ENCODE measurements at places on chromosomes 2 and 18.
A peak's percentile ranks its signal among the peaks of the same experiment; 100 is the strongest.

- DNase-seq, result no peak
These were observed 248.8 kb downstream of the NRXN1 start for GRCh38 chr2:50783111-50783510.

- no peak for DNase-seq
These were observed 76.4 kb downstream of the KANSL1L start for GRCh38 chr2:210094787-210095186.

GRCh38 chr18:50926521-50926920 is 41.3 kb upstream of the ELAC1 start:
- no peak for DNase-seq

GRCh38 chr2:16221461-16222010 is 281.2 kb downstream of the MYCN start:
- DNase-seq, result no peak

DNA sequence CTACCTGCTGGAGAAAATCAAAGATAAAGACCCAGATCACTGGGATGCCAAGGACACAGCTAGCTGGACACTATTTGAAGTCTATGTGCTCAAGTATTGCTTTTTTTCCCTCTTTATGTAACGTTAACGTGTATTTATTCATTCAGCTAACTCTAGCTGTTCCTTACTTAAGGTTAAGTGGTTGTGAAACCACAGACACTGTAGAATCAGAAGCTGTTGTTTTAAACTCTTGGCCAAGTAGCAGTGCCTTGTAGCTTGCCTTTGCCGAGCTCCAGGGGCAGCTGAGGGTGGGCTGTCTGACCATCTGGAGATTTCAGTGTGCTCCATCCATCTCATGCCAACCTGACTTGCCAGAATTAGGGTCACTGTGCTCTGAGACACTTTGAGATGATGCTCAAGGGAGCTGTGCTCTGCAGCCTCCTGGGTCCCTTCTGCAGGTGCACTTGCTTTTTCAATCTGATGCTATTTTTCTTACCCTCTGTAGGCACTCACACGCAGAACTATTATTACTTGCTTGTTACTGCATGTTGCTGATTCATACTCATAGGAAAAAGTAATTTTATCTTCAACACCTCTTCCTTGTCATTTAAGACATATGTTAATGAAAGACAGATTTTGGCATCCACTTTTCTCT is 116.2 kb downstream of the METTL8 start:
- peak; percentile 9 for DNase-seq

DNA sequence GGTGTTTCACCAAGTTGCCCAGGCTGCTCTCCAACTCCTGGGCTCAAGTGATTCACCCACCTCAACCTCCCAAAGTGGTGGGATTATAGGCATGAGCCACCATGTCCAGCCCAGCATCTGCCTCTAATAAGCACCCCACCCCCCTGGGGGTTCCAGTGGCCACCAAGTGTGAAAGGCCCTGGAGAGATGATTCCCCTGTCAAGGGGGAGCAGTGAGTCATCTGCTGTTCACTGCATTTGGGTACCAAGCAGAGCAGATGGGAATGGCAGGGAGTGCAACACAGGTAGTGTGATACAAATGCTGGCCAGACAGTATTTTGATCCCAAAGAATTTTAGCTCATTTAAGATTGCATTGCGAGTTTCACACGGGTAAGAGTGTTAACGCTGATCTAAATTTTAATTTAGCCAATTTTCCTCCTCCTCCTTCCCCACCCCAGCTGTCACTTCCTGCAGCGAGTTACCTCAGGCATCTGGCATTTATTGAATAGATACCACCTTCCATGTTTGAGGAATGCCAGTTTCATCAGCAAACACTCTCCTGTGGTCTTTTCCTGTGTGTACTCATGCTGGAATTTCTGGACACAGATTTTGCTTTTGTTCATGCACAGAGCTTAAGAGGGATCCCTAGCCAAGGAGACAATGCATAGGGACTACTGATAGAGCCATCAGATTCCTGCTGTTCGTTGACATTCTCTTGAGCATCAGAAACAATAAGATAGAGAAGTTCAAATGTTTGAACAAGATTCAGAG is 32.4 kb upstream of the NCK2 start:
- DNase-seq, result no peak

DNA sequence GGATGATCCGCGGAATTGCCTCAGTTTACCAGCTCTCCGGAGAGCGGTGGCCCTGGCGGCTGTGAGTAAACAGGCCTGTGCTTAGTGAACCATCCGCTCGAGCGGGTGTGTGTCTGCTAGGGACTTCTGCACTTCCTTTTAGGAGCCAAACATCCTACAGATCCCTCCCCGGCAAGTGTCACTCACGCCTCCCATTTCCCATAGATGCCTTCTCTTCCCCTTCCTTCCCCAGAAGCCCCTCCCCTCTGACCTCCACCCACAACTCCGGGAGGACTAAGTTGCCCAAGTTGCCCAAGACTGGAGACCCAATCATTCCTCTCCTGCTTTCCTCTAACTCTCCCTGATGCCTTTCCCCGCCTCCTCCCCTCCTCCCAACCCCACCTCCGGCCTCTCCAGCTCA is 2.9 kb downstream of the C1QL2 start:
- DNase-seq, result no peak

DNA sequence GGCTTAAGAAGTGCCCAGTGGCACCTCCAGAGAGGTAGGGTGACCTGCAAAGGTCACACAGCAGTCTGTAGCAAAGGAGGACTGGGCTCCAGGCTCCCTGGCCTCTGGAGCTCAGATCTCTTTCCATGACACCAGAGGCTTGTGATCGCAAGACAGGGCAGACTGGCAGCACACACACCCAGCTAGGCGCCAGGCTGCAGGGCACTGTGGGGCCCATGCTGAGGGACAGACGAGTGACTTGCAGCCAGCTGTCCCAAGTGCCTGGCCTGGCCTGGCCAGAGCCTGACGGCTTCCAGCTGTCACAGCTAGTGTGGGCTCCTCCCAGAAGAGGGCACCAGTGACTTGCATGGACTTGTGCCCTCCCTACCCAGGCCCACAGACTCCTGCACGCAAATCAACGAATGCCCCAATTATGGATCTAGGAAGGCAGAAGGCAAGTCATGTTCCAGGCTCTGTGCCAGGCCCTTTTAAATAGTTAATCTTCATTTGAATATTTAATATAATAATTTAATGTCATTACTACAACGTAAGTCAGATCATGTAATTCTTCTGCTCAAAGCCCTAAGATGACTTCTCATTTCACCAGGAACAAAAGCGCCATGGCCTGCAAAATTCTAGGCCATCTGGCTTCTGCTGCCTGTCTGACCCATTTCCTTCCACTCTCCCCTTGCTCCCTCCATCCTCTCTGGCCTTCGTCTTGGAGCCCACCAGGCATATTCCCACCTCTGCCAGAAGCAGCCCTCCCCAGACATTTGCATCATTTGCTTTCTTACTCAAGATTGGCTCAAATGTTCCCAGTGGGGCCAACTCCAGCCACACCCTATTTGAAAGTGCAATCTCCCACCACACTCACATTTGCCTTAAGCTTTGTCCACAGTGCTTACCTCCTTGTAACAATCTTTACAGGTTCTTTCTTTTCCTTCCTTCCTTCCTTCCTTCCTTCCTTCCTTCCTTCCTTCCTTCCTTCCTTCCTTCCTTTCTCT is 3.7 kb upstream of the SPEG start:
- DNase-seq, result no peak

DNA sequence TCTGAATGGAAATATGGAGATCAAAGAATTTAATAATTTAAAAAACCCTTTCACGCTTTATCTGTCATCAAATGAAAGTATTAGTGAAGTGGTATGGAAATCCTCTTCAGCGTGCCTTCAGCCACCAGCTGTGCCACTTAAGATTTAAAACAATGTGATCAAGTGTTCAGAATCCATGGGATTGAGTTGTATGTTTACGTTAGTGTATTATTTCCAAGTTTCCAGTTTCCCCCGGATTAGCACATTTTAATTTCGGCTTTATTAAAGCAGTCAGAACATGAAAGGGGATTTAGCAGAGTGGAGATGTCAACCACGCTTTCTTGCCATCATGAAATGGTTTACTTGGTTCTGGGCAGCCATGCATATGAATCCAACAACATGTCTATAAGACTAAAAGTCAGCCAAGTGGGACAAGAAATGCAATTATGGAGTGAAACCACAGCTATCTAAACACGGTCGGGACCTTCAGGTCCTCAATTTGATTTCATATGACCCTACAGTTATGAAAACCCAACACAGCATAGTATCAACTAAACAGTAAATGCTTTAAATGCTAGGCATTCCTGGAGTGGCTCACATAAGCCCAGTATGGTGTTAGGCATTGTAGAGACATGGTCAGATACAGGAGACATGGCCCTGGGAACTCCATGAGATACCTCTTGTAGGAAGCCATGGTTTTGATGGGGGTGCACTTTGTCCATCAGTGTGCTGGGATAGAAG is 224.9 kb upstream of the EPAS1 start:
- DNase-seq, result no peak

GRCh38 chr2:229818230-229818629 is 103.6 kb downstream of the TRIP12 start:
- no peak for DNase-seq

- no peak for DNase-seq
These were observed 136.3 kb downstream of the TMEM17 start for GRCh38 chr2:62369541-62370202.

- DNase-seq, result no peak
These were observed 1.1 kb upstream of the SALL3 start for GRCh38 chr18:78978349-78979055.

DNA sequence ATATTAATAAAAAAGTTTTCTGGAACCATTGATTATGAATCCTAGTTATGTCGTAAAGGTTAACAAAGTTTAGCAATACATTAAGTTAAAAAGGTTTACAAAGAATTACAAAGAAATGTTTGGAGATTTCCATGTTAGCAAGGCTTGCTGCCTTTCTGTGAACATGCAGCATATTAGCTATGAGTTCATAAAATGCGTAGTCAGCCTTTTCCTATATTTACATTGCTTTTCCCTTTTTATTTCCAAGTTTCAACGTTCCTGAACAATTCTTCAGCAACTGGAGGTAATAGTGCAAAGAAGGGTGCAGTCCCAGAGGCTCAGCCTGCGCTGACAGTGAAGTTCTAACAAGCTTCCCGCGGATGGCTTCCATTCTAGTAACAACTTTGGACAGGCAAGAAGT is 51.6 kb downstream of the WDSUB1 start:
- no peak for DNase-seq

DNA sequence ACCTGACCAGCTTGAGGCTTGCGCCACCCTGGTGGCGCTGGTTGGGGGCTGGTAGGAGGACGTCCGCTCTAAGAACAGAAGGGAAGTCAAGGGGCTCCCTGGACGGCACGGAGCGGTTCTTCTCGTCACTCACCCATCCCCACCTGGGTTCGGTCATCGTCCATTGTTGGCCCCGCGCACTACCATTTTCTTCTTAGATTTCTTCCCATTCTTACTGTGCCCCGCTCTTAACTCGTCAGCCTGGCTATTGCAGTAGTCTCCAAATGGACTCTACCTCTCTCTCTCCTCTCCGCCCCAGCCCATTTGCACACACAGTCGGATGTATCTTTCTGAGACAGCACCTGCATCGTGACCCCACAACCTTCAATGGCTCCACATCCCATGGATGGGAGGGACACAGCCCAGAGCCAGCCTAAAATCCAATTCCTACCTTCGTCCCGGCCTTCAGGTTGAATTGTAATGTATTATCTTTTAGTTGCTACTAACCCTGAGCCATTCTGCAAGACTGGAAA is 814 bp upstream of the RAB1A start:
- DNase-seq, result no peak

GRCh38 chr2:239322416-239323086 is 78.3 kb downstream of the HDAC4 start:
- no peak for DNase-seq

- DNase-seq, result no peak
These were observed 37.0 kb downstream of the MRPL30 start for GRCh38 chr2:99217929-99218501.

Measured in C1 segment of cervical spinal cord (tissue), 14 donors.